Right ventricle myocardium superior (tissue), 1 donor: ENCODE measurements at places on chromosomes 2 and 18. TPM values are rescaled to one million over a fixed set of nuclear protein-coding genes. Genes with fewer than 3 reads are reported as not detected.

SPAG16 gene
- total RNA-seq: 17.8 TPM

SELENOI gene
- 11.4 TPM for total RNA-seq

USP37 gene
- 5.9 TPM for total RNA-seq

MPP4 gene
- not detected for total RNA-seq

DNA sequence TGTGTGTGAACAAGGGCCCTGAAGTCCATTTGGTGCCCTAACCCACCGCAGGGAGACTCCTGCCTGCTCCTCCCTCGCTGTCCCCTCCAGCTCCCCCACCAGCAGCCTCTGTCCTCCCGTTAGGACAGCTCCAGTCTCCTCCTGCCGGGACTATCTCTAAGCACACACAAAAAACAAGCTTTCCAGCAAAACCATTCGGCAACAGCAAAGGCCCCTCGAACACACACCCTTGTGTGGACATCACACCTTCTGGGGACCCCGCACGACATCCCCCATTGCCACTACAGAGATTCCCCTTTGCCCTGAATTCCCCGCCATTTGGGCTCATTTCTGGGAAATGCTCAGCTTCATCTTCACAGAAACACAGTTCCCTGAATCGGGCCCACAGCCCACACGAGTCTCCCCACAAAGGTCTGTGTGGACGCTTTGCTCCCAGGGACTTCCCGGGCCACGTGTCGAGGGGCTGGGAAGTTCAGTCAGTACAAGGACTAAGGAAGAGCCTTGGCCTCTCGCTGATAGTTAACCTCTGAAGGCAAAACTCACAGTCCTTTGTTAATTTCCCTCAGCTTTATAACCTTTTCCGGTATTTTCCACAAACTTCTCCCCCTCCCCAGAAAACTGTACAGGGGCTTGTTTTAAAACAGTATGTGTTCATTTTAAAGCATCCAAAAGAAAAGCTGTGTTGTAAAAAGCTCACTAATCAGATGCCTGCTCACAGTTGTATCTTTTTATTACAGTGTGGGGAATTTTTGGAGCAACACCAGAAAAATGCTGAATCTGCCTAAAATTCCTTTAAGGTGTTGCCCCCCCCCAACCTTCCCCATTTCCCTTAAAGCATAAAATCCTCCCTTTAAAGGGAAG lies 25.9 kb downstream of the SMAD7 start:
- no peak for DNase-seq

GRCh38 chr2:44680424-44680971 lies 261.0 kb upstream of the SIX3 start:
- DNase-seq: no peak

DNA sequence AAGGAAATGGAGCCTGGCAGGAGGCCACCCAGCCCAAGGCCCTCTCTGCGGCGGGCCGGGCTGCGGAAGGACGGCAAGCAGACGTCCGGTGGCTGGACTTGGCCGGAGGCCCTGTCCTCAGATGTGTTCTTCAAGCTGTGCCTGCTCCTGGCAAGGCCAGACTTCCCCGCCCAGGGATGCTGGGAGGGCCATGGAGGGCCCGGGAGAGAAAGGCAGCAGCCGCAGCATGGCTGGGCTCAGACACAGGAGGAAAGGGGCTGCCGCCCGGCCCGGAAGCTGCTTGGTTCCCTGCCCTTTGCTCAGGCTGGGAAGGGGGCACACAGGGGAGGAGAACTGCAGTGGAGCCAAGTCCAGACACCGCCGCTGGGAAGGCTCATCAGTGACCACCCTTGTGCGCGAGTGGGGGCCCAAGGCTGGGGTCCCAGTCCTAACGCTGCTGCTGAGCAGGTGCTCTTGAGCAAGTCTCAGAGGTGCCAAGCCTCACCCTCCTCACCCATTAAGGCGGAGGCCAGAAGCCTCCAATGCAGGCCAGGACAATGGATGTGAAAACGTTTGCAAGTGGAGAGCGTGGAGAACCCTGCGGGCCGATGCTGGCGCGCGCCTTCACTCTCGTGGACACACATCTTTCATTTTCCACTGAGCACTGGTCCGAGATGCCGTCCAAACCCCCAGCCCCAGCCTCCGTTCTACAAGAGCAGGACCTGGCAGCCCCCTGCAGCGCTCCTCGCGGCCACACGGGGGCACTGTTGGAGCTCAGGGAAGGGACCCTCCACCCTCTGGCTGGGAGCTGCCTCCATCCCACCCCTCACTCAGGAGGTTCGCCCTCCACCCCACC lies 7.9 kb downstream of the CROCC2 start:
- peak; percentile 90 for DNase-seq

DNA sequence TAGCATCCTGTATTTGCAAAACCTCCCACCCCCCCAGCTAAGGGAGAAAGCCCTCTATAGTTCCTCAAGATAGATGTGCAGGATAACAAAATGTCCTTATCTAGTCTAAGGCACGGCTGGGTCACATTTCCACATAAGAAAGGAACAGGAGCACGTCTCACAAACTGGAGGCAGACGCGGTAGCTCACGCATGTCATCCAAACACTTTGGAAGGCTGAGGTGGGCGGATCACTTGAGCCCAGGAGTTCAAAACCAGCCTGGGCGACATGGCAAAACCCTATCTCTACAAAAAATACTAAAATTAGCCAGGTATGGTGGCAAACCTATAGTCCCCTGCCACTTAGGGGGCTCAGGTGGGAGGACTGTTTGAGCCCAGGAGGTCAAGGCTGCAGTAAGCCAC lies 9.3 kb downstream of the SF3B1 start:
- no peak for DNase-seq

GRCh38 chr2:136019825-136020224 lies 34.4 kb upstream of the DARS1 start:
- no peak for DNase-seq

DNA sequence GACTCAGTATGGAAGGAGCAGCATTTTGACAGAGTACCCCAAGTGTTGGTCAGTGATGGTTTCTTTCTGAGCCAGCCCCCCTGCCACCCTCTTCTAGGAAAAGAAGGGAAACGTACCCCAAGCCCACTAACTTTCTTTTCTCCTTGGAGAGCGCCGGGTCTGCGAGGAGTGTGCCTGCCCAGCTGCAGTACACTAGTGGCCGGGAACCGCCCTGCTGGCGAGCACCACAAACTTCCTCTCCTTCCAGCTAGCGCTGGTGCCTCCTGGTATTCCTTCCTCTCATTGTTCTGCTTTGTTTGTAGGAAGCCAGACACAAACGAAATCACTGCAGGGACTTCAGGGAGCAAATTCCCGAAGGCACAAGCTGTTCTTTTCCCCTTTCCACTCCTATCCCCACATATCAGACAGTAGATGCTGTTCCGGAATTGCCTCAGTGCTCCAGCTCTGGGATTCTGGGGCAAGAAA lies 1.8 kb downstream of the CCDC85A start:
- DNase-seq: peak; percentile 68

DNA sequence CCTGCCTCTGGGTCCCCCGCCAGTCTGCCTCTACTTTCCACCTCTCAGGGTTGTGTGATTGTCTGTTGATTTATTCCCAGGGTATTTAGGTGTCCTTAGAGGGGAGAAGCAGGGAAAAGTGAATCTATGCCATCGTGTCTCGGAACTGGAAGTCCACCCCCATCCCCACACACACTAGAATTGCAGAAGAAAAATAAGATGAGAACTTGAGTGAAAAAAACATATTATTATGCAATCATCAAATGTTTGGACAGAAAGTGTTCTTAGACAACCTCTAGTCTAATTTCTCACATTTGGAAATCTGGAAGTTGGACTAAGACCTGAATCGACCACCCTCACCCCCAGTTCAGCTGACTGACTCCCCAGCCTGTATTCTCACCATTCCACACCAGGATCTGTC lies 14.1 kb upstream of the CASP8 start:
- DNase-seq: no peak

DNA sequence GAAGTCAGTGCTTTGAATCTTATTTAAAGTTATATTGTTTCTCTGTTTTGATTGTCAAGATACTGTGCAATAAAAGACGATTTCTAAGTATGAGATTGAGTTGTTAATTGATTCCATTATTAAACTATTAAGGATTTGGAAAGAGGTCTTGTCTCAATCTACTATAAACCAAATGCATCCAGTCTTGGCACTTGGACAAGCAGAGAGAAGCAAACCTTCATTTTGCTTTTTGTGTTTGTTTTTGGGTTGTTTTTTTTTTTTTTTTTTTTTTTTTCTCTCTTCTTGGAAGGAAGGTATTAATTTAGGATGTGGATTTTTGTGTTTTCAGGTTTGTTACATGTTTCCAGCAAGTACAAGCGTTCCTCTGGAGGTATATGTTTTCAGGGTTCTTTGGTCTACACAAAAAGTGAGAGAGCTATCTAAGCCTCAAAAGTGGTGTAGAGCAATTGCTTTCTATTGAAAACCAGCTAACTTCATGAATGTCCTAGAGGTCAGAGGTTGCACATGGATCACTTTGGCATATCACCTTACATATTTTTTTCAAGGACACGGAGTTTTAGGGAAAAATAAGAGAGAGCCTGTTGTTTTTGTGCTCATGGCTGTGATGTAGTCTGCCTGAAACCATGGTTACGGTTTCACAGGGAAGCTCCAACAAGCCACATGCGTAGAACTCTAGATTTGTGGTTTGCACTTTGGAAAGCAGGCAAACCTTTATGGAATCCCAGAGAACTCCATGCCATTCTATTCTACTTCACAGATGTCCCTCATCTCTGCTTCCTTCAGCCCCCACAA lies 1.8 kb downstream of the PRKCE start:
- DNase-seq: no peak

DNA sequence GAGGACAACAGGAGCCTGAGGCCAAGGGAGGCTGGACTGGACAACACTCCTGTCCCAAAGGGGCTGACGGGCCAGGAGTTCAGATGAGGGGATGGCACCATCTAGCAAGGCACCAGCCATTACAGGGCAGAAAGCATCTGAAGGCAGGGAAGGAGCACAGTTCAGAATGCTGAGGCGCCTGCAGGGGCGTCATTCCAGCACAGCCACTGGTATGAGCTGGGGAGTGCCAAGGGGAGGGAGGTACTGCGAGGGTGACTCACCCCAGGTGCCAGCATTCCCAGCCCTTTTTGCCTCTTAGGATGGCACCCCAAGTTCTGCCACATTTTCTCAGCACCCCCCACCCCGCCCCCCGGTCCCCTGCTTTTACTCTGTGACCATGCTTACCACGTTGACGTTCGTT lies 129.8 kb upstream of the EPAS1 start:
- DNase-seq: no peak

DNA sequence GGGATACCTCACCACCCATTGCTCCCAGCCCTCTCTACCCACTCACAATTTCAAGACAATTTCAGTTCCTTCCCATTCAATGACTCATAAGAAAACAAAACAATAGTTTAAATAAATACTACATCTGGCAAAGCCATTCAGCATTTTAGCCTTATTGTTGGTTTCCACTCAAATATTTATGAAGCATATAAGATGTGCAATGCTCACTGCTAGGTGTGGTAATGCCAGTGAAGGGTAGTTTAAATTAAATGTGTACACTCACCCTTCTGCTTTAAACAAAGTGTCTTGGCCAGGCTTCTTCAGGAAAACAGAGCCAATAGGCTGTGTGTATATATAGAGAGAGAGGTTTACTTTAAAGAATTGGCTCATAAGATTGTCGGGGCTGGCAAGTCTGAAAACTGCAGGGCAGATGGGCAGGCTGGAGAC lies 37.0 kb downstream of the INO80C start:
- DNase-seq: no peak

DNA sequence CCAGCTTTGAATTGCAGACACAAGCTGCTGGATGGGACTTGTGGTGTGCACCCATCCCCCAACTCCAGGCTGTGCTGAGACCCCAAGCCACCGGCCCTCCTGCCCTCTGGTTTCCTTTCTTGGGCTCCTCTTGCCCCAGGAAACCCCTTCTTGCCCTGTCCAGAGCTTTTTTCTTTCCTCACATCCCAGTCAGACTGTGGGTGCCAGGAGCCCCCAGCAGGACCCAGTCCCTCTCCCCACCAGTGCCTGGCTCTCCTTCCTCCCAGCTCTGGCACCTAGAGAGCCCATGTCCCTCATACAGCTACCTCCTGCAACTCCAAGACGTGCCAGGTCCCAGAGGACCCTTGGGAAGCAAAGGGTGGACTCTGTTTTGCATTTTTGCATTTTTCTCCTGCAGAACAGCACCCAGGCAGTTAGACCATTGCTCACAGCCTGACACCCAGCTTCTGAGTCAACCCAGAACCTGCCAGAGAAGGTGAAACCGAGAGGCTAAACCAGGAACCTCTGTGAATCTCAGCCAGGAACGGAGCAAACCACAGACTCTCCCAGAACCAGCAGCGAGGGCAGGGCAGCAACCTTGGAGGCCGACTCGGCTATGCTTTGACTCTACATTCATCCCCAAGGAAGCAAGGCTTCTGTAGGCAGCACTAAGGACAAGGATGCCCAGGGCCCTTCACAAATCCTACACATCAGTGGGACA lies 221.1 kb downstream of the ANAPC1 start:
- no peak for DNase-seq

GRCh38 chr2:36729067-36729466 lies 32.6 kb downstream of the VIT start:
- DNase-seq: no peak

DNA sequence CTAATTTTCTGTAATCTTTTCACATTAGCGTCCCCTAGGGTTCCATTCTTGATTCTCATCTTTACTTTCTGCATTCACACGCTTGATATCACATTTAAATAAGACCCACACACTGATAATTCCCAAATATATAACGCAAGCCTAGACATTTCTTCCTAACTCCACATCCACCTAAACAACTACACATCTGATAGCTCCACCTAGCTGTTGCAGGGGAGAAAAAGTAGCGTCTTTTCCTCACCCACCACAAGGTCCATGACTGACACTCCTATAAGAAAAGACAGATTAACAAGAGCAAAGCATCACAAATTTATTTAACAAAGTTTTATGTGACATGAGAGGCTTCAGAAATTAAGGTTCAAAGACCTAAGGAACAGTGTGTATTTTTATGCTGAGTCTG lies 862.2 kb upstream of the DDX18 start:
- no peak for DNase-seq
